Foreskin keratinocyte (primary cell): ENCODE measurements at places on chromosomes 5 and 9. TPM values are rescaled to one million over a fixed set of nuclear protein-coding genes. Genes with fewer than 3 reads are reported as not detected.

The FOXI1 gene
- not detected in 2 replicates for polyA plus RNA-seq

DNA sequence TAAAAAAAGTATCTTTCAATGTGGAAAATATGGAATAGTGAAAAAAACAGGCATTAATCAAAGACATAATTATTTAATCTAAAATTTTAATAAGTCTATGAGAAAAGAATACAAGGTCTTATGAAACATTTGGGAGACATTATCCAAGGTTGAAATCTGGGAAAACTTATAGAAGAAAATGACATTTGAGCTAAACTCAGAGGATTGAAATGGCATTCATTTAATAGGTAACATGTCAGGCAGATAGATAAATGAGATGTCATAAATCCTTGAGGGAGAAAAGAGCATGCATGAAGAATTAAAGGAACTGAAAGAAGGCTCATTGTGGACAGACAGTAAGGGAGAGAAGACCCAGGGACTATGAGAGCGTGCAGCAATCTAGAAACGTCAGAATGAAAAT is 284.4 kb downstream of the PRR16 start:
- no peak for DNase-seq

GRCh38 chr9:122251351-122251750 is 13.3 kb downstream of the RBM18 start:
- DNase-seq = no peak

GRCh38 chr9:81372628-81373191 is 316.6 kb downstream of the TLE1 start:
- DNase-seq = no peak

DNA sequence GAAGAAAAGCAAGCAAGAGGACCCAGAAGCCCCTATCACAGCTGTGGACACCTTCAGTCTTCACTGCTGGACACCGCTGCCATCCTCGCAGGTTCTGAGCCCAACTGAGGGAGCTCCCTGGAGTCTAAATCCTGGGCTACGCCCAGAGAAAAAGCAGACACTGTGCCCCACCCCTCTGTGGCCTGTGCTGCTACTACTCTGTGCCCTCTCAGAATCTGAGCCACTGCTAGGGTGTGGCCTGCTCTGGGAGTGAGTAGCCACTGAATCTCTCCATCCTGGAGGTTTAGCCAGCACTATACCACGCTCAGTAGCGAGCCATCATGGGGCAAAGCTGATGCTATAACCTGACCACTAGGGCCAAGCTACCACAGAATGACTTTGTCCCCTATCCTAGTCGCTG is 338.2 kb downstream of the NPR3 start:
- DNase-seq = no peak

DNA sequence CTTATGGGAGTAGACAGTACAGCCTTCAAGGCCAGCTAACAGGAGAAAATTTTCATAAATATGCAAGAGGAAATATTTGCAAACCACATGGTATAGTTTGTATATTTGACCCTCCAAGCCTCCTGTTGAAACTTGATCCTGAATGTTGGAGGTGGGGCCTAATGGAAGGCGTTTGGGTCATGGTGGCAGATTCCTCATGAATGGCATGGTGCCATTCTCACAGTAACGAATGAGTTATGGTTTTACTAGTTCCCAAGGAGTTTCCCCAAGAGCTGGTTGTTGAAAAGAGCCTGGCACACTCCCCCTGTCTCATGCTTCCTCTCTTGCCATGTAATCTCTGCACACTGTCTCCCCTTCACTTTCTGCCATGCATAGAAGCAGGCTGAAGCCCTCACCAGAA is 3.3 kb upstream of the PAIP1 start:
- peak; percentile 42 for DNase-seq

DNA sequence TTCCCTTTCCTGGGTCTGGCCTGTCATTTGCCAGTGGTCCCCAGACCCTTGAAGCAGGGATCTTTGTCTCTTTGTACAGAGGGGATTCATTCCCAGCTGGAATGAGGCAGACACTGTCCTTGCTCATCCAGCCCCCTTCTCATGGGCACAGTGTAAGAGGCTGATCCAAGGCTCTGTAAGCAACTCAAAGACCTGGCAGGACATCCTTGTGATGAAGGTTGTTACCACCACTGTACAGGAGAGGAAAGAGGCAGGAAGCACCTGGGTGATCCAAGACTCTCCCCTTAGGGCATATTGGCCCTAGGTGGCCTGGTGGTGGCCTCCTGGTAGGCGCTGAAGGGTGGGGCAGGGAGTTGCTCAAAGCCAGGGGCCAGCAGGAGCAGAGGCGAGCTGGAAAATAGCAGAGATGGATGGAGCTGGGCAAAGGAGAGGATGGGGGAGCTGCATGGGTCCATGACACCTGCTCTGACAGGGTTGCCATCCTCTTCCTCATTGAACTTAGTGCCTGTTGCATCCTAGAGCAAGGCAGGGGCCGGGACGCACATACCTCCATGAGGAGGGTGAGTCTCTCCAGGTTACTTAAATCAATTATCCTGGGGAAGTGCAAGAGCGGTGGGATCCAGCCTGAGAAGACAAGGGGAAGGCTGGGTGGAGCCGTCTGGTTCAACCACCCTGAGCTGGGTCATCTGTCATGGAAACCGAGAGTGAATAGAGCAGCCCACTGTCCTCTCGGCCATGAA is 9.8 kb upstream of the GADD45G start:
- no peak for DNase-seq

The CCNJL gene
- polyA plus RNA-seq = 2.5 TPM in 2 replicates

- no peak for DNase-seq
Observed at GRCh38 chr9:133685653-133686609, 49.8 kb downstream of the DBH start.

GRCh38 chr5:147098233-147098790 is 136.5 kb upstream of the STK32A start:
- no peak for DNase-seq

The HEMGN gene
- not detected in 2 replicates for polyA plus RNA-seq

GRCh38 chr5:168274406-168274805 is 17.0 kb upstream of the WWC1 start:
- DNase-seq = no peak

The MAML1 gene
- polyA plus RNA-seq = 5.6 and 7.3 TPM in 2 replicates

DNA sequence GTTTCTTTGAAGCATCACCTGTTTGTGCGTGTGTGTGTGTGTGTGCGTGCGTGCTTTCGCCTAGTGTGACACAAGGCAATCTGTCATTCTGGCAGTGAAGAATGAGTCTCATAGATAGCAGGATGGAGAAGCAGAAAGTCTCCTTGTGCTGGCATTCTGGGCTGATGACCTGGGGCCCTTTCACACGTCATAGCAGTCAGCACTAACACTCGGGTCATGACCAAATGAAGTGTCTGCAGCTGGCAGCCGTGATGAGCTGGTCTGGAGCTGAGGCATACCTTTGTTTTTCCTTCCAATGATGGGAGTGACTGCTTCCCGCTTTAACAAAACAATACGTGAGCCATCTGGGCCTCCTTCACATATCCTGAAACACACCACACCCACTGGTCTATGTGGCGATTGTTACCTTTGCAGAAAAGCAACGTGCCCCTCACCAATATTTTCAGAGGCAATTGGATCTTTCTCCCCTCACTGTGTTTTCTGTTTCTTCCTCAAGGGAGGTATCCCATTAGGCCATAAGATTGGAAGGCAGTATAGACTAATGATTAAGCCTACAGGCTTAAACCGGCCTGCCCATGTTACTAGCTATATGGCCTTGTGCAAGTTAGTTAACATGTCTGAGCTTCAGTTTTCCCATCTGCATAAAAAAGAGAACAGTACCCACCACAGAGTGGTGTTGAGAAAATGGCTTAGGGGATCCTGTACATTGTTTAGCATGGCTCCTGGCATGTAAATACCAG is 88.8 kb downstream of the SREK1 start:
- DNase-seq = peak; percentile 35

The MXD3 gene
- 6.3 and 6.7 TPM in 2 replicates for polyA plus RNA-seq

- no peak for DNase-seq
Observed at GRCh38 chr5:5203451-5203850, 63.3 kb downstream of the ADAMTS16 start.

GRCh38 chr5:180492226-180492903 is 1.8 kb upstream of the CNOT6 start:
- DNase-seq = no peak

- DNase-seq = no peak
Observed at GRCh38 chr5:175642998-175643397, 14.9 kb upstream of the HRH2 start.

- no peak for DNase-seq
Observed at GRCh38 chr9:136975644-136976043, 1.7 kb upstream of the PTGDS start.

DNA sequence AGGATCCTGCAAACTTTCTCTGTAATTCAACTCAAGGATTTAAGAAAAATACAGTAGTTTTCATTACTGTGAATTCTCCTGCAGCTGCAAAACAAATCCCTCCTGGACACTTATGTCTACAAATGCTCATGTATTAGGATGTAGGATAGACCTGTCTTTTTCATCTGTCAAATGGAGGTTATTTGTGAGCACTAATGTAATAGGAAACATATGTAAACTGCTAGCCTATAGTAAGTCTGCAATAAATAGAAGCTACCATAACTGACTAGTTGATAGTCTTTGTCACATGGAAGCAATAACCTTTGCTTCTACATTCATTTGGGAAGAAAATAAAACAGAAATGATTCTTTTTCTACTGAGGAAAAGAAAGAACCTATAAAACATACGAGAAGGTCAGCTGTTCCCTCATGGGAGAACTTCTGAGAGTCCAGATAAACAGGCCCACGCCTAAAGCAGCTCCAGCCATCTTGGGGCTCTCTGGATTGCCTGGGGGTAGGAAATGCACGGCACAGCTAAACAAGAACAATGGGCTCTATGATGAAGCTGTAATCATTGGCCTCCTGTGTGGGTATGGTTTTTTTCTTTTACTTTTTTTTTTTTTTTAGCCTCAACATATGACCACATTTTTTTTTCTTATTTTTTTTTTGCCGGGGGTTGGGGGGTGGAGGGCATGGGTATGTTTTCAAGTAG is 6.2 kb downstream of the KCNV2 start:
- DNase-seq = no peak

The LHX3 gene
- not detected in 2 replicates for polyA plus RNA-seq

The TNFSF8 gene
- polyA plus RNA-seq = not detected in 2 replicates

The FOXD4L5 gene
- not detected in 2 replicates for polyA plus RNA-seq

- peak; percentile 92 for DNase-seq
Observed at GRCh38 chr9:115204904-115205453, 87.0 kb upstream of the TNC start.

GRCh38 chr5:169178274-169178673 is 122.7 kb downstream of the SLIT3 start:
- no peak for DNase-seq

The PDLIM4 gene
- 162 and 190 TPM in 2 replicates for polyA plus RNA-seq

The TCF7 gene
- 0.41 and 0.55 TPM in 2 replicates for polyA plus RNA-seq

The HMCN2 gene
- polyA plus RNA-seq = not detected in 2 replicates

- DNase-seq = no peak
Observed at GRCh38 chr9:134728021-134728795, 86.6 kb downstream of the COL5A1 start.

DNA sequence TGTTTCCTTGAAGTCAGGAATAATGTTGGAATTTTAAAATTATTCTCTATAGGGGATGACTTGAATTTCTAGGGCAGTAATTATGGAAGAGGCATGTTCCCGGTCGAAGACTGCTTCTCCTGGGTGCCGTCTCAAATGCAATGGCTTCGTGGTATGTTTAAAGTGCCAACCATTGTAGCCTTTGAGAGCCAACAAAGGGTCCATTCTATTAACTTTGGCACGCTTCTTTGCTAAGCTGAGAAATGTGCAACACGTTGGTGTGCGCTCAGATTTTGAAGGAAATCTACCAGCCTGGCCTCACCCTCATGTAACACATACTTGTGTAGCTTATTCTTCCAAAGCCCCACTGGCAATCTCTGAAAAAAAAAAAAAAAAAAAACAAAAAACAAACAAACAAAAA is 221.2 kb upstream of the ANKH start:
- no peak for DNase-seq

GRCh38 chr9:98657897-98658296 is 50.8 kb downstream of the GABBR2 start:
- peak; percentile 43 for DNase-seq

GRCh38 chr5:169867347-169867746 is 112.9 kb downstream of the INSYN2B start:
- DNase-seq = no peak

The RALGDS gene
- polyA plus RNA-seq = 11.9 and 12.7 TPM in 2 replicates

DNA sequence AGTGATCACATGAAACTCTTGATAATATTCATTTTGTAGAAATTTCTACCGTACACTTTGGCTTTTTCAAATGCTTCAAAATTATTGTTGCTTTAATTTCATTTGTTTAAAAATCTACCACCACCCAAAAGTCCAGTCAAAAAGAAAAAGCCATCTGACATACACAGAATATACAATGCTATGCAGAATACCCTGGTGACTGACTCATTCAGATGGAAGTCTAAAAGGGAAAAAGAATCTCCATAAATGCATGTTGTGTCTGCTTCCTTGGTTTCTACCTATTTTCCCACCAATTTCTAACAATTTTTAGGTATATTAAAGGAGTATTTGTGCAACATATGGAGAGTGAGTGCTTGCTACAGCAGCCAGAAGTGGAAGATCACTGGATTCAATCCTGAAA is 9.3 kb upstream of the RAPGEF6 start:
- no peak for DNase-seq

GRCh38 chr5:150511578-150512367 is 3.8 kb downstream of the NDST1 start:
- DNase-seq = peak; percentile 65

DNA sequence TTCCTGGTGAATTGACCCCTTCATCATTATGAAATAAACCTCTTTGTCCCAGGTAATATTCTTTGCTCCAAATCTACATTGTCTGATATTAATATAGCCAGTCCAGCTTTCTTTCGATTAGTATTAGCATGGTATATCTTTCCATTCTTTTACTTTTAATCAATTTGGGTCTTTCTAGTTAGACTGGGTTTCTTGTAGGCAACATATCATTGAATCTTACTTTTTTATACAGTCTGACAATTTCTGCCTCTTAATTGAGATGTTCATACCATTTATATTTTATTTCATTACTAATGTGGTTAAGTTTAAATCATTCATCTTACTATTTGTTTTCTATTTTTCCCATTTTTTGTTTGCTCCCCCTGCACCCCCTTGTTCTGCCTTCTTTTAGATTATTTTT is 61.7 kb upstream of the LIFR start:
- no peak for DNase-seq

GRCh38 chr9:36276254-36276653 is 18.0 kb upstream of the GNE start:
- DNase-seq = no peak

DNA sequence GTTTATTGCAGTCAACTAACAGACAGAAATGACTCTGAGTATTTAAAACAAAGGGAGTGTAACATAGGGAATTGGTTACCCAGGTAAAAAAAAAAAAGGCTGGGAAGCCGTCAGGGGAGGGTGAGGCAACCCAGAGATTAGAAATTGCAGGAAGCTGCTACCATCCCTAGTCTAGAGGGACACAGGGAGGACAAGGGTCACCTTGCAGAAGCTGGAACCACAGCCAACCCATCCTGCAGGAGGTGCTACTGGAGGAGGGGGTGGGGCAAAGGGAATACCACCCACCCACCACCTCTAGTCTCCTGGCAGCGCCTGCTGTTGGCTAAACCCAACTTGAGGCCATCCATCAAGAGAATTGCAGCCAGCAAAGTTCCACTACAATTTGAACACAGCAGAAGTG is 6.5 kb downstream of the CAST start:
- no peak for DNase-seq

GRCh38 chr9:126696401-126697145 is 82.8 kb downstream of the LMX1B start:
- DNase-seq = no peak

The LVRN gene
- 0.01 and 0.07 TPM in 2 replicates for polyA plus RNA-seq

GRCh38 chr9:72991772-72992171 is 38.9 kb upstream of the ALDH1A1 start:
- no peak for DNase-seq

The SOWAHA gene
- polyA plus RNA-seq = 0.03 TPM in 1 of 2 replicates, not detected in the other

GRCh38 chr9:92592946-92593861 is 57.4 kb upstream of the ECM2 start:
- no peak for DNase-seq
